ENCODE measurements at places on chromosomes 12 and 14. TPM values are rescaled to one million over a fixed set of nuclear protein-coding genes. Genes with fewer than 3 reads are reported as not detected.

DNA sequence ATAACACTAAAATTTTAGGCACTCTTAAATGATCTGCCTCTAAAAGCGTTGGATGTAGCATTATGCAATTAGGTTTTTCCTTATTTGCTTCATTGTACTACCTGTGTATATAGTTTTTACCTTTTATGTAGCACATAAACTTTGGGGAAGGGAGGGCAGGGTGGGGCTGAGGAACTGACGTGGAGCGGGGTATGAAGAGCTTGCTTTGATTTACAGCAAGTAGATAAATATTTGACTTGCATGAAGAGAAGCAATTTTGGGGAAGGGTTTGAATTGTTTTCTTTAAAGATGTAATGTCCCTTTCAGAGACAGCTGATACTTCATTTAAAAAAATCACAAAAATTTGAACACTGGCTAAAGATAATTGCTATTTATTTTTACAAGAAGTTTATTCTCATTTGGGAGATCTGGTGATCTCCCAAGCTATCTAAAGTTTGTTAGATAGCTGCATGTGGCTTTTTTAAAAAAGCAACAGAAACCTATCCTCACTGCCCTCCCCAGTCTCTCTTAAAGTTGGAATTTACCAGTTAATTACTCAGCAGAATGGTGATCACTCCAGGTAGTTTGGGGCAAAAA, 4.1 kb downstream of the CDKN1B start:
- DNase-seq: no peak

DNA sequence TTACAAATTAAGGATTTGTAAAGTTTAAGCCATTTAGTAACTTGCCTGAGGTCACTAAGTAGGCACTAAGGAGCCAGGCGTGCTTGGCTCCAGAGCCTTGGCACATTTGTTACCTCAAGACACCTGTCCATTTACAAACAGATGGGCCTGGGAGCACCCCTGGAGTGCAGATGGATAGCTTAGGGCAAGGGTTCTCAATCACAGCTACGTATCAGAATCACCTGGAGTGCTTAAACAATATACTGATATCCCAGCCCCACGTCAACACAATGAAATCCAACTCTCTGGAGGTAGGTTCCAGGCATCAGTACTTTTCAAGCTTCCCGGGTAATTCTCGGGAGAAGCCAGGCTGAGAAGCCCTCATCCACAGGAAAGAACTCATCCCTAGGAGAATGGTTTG, 45.4 kb downstream of the SLC8A3 start:
- DNase-seq: no peak

The SYT1 gene
- total RNA-seq: 4.9 TPM

The CABP1 gene
- total RNA-seq: 0.36 TPM

Measured in HFFc6 (cell line).